ENCODE measurements at places on chromosomes 7 and 10.
A peak's percentile ranks its signal among the peaks of the same experiment; 100 is the strongest.

DNA sequence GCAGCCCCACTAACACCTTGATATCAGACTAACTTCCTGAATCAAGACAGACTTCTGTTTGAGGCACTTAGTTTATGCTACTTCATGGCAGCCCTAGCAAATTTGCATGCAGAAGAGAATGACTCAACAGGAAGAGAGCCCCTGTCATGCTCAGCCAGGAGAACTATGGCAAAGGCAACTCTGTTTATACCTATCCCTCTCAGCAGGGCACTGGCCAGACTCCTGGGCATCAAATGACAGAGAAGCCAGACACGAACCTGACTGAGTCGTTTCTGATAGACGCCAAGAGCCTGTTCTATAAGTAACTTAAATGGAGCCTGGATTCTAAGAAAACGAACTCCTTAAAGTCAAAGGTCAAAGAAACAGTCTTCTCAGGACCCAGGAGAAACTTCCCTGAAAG is 50.9 kb upstream of the UNC5B start:
- no peak for DNase-seq

DNA sequence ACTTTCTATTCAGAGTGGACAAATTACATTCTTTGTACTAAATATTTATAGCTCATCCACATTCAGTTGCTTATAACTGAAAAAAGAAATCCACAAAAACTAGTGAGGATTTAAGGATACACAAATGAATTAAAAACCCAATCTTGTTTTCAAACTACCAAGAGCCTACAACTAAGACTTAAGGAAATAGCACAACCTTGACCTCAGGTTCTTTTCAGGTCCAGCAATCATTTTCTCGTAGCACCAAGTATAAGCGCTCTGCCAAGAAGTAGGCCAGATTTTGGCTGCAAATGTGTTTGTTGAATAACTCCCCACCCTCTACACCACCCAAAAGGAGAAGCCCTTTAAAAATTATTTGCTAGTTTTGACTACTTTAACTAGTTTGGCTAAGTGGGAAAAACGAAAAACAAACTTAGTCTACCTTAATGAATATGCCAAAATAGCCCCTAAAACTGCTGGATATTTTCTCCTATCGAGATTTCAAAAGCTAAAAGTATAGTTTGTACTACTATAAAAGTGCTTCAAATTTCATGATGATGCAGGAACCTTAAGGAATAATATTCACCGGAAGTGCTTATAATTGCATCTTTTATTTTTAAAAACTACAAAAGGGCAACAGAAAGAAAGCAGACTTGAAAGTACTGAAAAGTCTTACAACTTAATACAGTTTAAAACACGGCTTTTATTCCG is 2.7 kb upstream of the KMT2E start:
- DNase-seq: no peak

DNA sequence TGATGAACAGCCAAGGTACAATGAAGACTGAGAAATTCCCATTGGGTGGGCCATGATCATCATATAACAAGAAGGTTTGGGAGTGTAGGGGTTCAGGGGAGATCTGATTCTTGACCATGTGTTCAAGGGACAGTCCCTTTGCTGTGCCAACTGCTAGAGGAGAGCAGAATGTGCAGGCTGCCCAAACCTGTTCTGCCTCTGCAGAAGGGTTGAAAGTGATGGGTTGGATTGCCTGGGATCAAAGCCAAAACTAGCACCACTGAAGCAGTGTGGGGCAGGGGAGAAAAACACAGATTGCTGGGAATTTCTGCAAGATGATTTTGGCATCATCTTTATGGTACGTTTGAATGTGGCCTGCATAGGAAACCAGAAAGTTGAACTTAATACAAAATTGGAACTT is 303.9 kb downstream of the OTUD1 start:
- DNase-seq: peak; percentile 13

DNA sequence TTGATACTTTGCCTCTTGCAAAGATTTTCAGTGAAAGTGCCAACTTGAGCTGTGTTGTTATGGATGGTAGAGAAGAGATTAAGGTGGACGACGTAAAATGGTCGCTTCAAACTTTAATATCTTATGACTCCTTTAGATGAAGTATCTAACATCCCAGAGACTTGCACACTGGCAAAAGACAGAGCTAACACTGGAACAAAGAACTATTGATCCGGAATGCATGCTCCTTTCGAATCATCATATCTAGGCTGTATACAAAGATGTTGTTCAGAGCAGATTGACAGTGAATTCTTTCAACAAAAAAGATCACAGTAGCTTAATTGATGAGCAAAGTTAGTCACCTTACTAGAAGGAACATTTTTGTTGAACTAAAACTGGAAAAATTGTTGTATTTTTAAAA is 592.7 kb downstream of the NXPH1 start:
- DNase-seq: no peak

DNA sequence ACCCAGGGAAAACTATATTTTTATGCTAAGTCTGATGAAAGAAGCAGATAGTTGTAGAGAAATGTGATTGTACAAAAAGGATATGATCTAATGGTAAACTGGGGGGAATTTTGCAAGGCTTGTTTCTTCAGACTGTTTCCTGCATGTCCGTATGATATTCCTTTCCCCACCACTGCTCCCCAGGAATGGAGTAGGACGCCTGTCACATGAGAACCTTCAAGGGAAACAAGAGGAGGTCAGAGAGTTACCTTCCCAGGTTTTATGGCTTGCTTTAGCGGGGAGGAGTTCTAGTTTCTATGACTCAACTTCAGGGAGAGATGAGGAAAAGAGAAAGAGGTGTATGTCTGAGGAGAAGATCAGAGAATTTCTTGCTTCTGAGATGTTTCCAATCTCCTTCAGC is 16.4 kb upstream of the ITPRID1 start:
- no peak for DNase-seq

DNA sequence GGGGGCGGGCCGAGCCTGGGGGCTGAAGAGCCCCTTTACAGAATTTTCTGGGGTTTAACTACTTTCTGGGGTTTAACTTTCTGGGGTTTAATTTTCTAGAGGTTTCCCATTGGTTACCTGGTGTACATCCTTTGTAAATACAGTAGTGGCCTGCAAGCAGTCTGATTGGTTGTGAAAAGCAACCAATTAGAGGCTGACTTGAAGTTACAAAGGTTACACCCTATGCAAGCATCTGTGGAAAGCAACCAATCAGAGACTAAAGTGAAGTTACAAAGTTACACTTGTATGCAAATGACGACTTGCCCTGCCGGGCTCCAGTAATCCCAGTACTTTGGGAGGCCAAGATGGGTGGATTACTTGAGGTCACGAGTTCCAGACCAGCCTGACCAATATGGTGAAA is 27.4 kb downstream of the GTF2I start:
- no peak for DNase-seq

GRCh38 chr7:152579070-152579469 is 96.9 kb downstream of the XRCC2 start:
- DNase-seq: no peak

DNA sequence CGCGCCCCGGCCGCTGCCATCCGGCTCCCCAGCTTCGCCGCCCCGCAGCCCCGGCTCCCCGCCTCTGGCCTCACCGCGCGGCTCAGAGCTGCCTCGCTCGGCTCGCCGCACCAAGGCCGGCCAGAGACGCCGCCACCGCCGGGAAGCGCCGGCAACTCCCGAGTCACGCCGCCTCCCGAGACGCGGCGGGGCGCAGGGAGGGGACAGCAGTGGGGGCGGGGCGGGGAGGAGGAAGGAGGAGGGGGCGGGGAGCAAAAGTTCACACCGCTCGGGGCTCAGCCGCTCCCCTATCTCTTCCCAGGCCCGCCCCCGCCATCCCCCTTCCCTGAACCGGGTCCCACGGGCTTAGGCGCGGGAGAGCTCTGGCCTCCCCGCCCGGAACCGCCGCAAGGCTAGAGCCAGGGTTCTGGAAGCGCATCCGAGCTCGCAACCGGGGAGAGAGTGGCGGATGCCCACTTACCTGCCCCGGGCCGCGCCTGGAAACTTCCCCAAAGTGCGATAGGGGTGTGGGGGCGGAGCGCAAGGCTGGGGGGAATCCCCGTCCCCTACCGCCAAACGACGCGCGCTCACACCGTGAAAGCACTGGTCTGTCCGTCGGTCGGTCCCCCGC is 1.0 kb downstream of the CHST15 start:
- DNase-seq: no peak

DNA sequence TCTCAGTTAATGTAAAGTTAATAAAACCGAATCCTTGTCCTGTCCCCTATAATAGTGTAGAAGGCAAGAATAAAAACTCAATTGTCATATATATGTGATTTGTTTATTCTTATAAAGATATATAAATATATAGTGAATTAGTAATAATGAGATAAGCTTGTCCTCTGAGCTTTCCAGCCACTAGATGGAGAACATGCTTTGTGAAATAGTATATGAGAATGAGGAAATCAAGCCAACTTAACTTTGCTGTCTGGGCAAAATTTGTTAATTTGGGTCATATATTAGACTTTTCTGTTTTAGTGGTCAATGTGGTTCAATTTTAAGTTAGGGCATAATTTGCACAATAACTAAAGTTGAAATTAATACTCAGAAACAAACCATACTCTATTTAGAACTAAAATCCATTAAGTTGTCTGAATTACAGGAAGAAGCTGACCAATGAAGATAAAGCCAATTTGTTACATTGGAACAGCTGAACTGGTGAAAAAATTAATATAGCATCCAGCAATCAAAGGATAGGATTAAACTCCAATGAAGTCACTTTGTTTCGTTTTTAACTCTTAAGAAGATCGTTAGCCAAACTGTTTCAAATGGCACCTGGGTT is 595.0 kb downstream of the ARL4A start:
- peak; percentile 59 for DNase-seq

GRCh38 chr10:50882540-50882983 is 2.9 kb downstream of the A1CF start:
- no peak for DNase-seq

DNA sequence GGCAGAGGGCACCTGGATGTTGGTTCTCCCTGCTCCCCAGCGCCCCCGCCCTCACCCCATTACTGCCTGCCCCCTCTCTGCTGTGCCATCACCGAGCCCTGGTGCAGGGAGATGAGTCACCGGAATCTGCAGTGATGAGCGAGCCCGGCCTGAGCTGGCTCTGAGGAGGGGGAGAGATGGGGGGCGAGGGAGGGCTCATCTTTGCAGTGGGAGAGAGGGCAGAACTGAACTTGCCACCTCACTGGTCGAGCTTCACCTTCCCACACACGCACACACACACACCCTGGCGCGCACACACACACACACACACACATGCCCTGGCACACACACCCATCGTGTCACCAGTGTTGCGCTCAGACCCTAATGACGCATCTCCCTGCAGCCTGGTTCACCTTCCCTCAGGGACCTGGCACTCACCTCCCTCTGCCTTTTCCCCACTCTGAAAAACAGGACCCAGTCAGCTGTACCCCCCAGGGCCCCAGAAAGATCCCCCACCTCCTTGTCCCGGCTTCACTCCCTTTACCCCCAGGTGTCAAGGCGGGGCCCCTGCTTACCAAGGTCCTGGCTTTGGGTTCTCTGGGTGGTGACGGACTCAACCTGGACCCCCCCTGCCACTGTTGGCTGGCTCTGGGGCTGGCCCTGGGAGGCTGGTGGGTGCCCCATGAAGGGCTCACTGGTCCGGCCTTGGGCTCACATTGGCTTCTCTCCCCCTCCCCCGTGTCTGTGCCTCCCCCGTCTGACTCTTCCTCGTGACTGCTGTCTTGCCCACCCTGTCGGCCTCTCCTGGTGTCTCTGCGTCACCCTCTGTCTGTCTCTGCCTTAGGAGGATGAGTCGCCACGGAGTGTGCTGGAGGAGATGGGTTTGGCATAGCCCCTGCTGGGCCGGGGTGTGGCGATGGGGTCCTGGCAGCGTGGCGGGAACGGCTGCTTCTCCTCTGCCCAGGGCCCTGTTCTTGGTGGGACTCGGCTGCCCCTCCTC is 5.4 kb downstream of the VGF start:
- DNase-seq: no peak

DNA sequence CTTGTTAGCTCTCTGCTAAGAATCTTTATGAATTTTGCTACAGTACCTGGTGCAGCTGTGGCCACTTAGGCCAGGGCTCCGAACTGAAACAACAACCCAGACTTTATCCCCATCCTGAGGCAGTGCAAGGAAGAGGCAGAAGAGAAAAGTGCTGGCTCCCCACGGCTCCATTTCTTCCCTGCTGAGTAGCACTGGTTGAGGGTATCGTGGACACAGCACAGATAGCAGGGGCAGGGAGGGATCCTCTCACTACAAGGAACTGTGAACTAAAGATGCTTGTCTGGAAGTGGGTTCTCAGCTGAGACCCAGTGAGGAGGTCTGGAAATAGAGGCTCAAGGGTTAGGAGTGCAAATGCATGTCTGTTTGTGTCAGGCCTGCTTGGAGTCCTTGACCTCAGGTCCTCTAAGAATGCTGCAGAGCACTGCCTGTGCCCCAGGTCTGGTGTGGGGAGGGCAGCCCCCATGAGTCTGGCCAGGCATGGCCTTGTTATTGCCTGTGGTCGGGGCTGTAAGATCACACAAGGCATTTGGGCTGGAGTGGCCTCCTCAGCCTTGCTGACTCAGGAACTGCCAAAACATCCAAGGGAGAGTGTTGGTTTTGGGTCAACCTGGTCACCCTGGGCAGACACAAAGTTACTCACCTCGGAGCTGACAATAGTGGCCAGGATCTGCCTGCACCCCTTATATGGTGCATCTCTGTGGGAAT is 58.1 kb downstream of the DMBT1 start:
- DNase-seq: no peak

DNA sequence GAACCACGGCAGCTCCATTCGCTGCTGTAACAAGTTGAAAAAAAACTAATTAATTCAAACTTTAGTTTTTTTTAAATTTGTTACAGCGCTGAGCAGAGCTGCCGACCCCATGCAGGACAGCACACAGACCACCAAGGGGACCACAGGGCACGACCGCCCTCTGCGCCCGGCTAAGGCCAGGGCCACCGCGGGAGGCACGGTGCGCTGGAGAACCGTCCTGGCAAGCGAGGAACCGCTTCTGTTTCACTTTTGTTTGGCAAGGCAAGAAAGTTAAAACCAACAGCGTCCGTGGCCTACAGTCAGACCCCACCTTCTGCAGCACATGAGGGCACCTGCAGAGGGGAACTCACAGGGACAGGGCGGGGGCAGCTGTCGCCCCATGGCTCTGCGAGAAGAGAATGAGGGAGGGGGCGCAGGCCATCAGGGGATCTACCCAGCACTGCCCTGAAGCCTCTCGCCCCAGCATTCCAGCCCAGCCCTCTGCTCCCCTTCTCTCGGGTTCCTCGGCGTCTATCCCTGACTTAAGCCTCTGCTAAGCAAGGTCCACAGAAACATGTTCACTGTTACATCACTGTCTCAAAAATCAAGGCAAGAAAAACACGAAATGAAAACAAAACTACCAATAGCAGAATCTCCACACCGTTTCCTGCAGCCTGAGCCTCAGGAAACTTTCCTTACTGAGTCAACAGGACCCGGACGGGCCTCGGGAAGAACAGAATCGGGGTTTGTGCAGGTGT is 204.4 kb downstream of the DIP2C start:
- no peak for DNase-seq

DNA sequence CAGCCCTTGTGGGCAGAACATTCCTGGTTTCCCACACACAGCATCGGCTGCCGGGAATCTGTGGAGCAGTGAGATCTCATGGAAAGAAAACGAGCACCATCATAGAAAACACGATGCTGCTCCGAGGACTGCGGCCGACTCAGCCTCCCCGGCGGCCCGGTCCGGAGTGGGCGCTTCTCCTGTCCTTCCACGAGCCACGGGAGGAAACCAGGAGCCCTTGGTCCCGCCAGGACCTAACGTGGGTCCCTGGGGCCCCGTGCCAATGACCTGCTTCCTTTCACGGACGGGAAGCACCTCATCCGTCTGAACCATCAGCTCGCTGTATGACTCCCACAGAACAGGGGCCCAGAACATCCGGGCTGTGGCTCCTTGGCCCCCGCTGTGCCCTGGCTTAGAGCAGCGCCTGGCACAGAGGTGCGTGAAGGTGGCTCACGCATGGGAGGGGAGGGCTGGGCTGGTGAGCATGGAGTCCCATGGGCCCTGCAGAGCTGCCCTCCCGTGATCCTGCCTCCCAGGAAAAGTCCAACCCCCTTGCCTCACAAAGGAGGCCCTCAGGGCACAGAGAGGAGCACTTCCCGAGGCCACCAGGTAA is 280.5 kb downstream of the MAD1L1 start:
- DNase-seq: no peak
